HepG2 (cell line): ENCODE measurements at places on chromosomes 4 and X. TPM values are rescaled to one million over a fixed set of nuclear protein-coding genes. Genes with fewer than 3 reads are reported as not detected.

FAT1 gene
- 176 and 185 TPM in 2 replicates for total RNA-seq

DNA sequence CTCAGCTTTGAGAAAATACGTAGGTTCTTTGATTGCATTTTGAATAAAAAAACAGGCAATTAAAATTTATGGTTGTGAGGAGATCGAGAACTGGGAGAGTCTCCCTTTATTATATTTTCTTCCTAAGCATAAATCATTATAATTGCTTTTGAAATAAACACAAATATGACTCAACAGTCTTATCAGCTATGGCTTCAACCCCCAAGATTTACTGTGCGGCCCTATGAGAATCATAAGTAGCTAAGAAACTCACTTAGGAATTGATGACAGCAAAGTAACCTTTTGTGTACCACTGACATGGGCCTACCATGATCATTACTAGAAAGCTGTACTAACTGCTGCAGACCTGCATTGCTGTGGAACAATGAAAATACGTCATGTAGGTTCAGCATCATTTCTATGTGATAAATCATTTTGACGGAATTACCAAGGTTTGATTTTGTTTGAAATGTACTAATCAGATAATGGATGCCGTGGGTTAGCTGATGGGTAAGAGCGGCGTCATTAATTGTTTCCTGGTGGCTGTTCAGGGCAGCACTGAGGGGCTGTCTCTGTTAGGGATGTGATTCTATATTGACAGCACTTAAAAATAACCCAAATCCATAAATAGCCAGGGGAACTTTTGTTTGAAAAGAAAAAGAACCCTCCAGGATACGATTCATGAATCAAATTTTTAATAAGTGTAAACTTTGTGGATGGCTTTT is 51.5 kb upstream of the GPRIN3 start:
- H3K4me3 ChIP-seq, result no peak overlapping the region
- no peaks in the 10 kb centered on the region for H3K4me1 ChIP-seq
- H3K36me3 ChIP-seq, result no peaks in the 10 kb centered on the region
- no peak for DNase-seq
- no peak overlapping the region for H3K27ac ChIP-seq

- no peak overlapping the region for H3K4me3 ChIP-seq
- no peak for DNase-seq
- peaks cover 31% of the 10 kb centered on the region for H3K4me1 ChIP-seq
- no peak overlapping the region for H3K27ac ChIP-seq
Measured at GRCh38 chr4:2259036-2259540, 2.8 kb downstream of the MXD4 start.

DNA sequence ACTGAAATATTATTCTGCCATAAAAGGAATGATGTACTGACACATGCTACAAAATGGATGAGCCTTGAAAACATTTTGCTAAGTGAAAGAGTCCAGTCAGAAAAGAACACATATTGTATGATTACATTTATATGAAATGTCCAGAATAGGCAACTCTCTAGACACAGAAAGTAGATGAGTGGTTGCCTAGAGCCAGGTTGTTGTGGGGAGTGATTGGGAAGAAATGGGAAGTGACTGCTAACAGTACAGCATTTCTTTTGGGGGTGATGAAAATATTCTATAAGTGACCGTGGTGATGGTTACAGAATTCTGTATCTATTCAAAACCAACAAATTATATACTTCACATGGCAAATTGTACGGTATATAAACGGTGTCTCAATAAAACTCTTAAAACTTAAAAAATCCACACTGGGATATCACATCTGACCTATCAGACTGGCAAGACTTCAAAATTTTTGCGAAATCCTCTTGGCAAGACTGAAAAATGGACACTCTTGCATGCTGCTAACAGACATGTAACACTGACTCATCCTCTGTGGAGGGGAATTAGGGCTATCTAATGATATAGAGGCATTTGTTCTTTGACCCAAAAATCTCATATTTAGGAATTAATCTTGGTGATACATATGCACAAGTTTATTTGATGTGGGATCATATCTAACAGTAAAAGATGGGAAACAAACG is 71.8 kb downstream of the FAM13A start:
- H3K4me1 ChIP-seq, result no peaks in the 10 kb centered on the region
- H3K27me3 ChIP-seq, result no peaks in the 10 kb centered on the region

BST1 gene
- total RNA-seq, result 0.22 and 0.49 TPM in 2 replicates

DNA sequence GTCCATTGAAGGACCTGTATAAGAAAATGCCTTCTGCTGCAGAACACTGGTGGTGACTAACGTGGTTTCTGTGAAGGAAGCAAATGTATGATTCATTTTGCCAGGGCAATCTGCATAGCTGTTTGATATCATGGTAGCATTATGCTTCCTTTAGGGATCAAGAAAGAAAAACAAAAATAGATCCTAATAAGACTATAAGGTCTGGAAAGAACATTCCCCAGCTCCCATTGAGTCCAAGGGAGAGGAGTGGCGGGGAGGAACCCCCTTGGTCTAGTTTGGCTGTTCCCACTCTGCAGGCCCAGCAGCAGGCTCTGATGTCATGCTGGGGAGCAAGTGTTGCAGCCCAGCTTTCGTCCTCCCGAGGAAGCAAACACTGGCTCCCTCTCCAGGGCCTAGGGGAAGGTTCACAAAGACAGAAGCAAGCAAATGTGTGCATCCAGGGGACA is 154.5 kb upstream of the GALNT7 start:
- H3K27me3 ChIP-seq, result no peaks in the 10 kb centered on the region
- no peak overlapping the region for H3K4me3 ChIP-seq
- no peaks in the 10 kb centered on the region for H3K4me1 ChIP-seq
- no peaks in the 10 kb centered on the region for H3K36me3 ChIP-seq
- DNase-seq, result no peak
- H3K27ac ChIP-seq, result no peak overlapping the region

DNA sequence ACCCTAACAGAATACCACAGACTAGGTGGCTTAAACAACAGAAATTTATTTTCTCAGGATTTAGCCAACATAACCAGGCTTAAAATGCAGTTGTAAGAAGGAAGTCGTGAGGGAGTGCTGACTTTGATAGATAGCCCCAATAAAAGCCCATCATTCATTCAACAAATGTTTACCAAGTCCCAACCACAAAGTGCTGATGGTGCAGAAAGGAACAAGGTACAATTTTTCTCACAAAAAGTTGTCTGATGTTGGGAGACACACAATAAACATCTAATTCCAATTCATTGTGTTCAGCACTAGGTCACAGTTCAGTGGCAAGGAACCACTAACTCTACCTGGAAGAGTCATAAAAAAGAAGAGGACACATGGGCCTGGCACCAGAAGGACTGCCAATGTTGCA is 42.2 kb downstream of the AKAP4 start:
- no peak for DNase-seq
- H3K36me3 ChIP-seq, result no peaks in the 10 kb centered on the region
- H3K4me3 ChIP-seq, result no peak overlapping the region
- H3K27ac ChIP-seq, result no peak overlapping the region

GAGE12H gene
- total RNA-seq, result not detected in 2 replicates

PNMA5 gene
- not detected in 2 replicates for total RNA-seq

- no peak for DNase-seq
- no peak overlapping the region for H3K4me3 ChIP-seq
- no peaks in the 10 kb centered on the region for H3K27me3 ChIP-seq
- H3K27ac ChIP-seq, result peak overlapping the region; percentile 78
- no peaks in the 10 kb centered on the region for H3K36me3 ChIP-seq
- H3K4me1 ChIP-seq, result peaks cover 84% of the 10 kb centered on the region
Measured at GRCh38 chr4:6905516-6906445, 3.8 kb upstream of the TBC1D14 start.

- H3K36me3 ChIP-seq, result no peaks in the 10 kb centered on the region
- no peak for DNase-seq
- no peak overlapping the region for H3K4me3 ChIP-seq
- H3K27ac ChIP-seq, result no peak overlapping the region
- peaks cover 9% of the 10 kb centered on the region for H3K4me1 ChIP-seq
Measured at GRCh38 chr4:38461342-38461741, 202.7 kb upstream of the KLF3 start.

RBM46 gene
- not detected in 2 replicates for total RNA-seq

DNA sequence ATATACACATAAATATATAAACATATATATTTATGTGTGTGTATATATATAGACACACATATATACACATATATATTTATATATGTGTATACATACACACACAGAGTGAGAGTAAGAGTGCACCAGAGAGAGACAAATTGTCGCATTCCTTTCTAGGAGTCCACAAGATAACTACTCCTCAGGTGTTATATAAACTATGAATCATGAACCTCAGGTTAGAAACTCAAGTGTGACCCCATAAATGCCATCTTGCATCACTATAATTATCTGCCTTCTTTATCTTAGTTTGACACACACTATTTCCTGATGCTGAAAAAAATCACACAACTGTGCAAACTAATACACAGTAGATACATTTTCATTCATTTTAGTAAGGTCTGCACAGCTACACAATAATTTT is 135.2 kb downstream of the PPARGC1A start:
- no peaks in the 10 kb centered on the region for H3K36me3 ChIP-seq
- no peak overlapping the region for H3K4me3 ChIP-seq
- H3K4me1 ChIP-seq, result no peaks in the 10 kb centered on the region
- DNase-seq, result no peak

DNA sequence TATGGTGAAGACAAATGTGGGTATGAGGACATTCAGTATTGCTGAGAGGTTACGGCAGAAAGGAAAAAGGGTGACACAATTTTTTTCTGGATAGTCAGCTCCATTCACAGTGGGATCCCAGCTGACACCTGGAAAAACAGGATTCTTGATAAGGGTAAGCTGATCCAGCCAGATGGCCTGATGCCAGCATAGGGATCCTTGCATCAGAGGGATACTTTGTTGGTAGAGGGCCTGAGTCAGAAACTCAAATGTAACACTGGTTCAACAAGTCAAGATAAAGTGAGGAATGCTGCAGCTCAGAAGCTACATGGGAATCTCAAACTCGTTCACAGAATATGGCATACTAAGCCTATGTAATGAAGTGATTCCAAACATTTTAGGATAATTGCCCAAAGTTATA is 726.7 kb downstream of the C4orf33 start:
- no peaks in the 10 kb centered on the region for H3K27me3 ChIP-seq
- H3K4me3 ChIP-seq, result no peak overlapping the region
- no peaks in the 10 kb centered on the region for H3K4me1 ChIP-seq
- H3K36me3 ChIP-seq, result no peaks in the 10 kb centered on the region
- H3K27ac ChIP-seq, result no peak overlapping the region

- no peaks in the 10 kb centered on the region for H3K36me3 ChIP-seq
- H3K27ac ChIP-seq, result no peak overlapping the region
- H3K4me1 ChIP-seq, result no peaks in the 10 kb centered on the region
- H3K4me3 ChIP-seq, result no peak overlapping the region
Measured at GRCh38 chr4:160141206-160141605, 1038.3 kb downstream of the RAPGEF2 start.

- H3K4me1 ChIP-seq, result no peaks in the 10 kb centered on the region
- no peaks in the 10 kb centered on the region for H3K36me3 ChIP-seq
- no peak for DNase-seq
- H3K4me3 ChIP-seq, result no peak overlapping the region
Measured at GRCh38 chrX:31606771-31607170, 534.9 kb upstream of the FTHL17 start.

TCEANC gene
- 0.97 and 1.5 TPM in 2 replicates for total RNA-seq

DNA sequence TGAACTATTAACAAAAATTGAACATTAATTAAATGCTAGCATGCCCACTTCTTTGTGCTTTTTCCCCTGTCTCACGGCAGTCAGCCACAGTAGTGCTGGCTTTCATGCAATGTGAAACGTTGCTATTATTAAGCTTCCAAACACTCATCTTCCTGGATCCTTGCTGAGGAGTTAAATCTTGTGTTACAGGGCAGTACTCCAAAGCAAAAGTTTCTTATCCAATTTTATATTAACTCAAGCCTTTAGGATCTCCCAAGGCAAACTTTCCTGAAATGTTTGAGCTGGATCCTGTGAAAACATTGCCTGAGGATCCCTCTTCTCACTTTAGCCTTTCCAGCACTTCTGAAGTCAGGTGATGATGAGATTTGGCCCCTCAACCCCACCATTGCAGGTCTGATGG is 1454.8 kb downstream of the FSTL5 start:
- no peak for DNase-seq
- no peak overlapping the region for H3K4me3 ChIP-seq

DNA sequence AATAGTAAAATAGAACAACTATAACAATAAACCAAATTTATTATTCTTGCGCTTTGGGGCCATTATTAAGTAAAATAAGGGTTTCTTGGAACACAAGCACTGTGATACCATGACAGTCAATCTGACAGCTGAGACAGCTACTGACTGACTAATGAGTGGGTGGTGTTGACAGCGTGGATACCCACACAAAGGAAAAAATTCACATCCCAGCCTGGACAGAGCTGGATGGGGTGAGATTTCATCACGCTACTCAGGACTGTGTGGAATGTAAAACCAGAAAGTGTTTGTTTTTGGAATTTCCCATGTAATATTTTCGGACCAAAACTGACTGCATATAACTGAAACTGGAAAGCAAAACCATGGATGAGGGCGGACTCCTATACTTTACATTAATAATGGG is 48.8 kb downstream of the IGFBP7 start:
- peaks cover 5% of the 10 kb centered on the region; the same call in 1 of the 3 replicates for H3K27me3 ChIP-seq
- no peaks in the 10 kb centered on the region for H3K4me1 ChIP-seq
- DNase-seq, result no peak
- H3K36me3 ChIP-seq, result no peaks in the 10 kb centered on the region

- no peaks in the 10 kb centered on the region for H3K4me1 ChIP-seq
- no peak overlapping the region for H3K27ac ChIP-seq
- no peaks in the 10 kb centered on the region for H3K36me3 ChIP-seq
- no peak overlapping the region for H3K4me3 ChIP-seq
- DNase-seq, result no peak
Measured at GRCh38 chr4:126899331-126899801, 733.4 kb upstream of the INTU start.
